AG10803 (cell line): ENCODE measurements at places on chromosomes 13 and 19.
A peak's percentile ranks its signal among the peaks of the same experiment; 100 is the strongest.

DNA sequence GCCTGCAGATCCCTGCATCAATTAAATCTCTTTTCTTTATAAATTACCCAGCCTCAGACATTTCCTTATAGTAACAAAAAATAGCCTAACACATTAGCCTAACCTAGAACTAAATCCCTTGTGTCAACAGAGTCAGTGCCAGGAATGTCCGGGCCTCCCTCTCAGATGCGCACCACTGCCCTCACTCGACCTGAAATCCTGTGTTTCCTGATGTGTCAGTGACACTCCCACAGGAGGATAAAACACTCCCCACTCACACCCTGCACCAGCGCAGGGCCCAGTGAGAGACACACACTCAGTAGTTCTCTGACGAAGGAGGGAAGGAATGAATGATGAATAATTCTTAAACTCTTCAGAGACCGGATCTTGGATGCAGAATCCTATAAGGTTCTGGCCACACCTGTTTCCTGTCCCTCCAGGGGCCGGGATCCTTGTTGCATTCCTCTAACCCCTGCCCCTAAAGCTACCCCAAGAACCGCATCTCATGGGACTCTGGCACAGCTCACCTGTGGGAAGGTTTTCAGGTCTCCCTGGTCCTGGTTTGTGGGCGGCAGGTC is 3.1 kb downstream of the CEACAM3 start:
- DNase-seq, result no peak

DNA sequence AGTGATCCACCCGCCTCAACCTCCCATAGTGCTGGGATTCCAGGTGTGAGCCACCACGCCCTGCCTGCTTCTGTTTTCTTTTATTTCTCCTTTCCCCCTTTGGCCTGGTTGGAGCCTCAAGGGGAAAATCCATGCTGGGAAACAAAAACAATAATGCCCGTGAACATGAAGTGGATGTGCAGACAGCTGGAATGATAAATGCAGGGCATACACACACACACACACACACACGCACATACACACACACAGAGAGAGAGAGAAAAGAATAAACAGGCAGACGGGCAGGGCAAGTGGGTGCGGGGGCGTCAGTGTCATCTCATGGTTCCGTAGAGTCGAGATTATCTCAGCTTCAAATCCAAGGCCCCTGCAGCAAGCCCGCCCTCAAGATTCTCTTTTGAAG is 4.4 kb upstream of the PLEKHF1 start:
- no peak for DNase-seq

GRCh38 chr19:7833225-7834099 is 3.4 kb downstream of the EVI5L start:
- DNase-seq, result peak; percentile 77

DNA sequence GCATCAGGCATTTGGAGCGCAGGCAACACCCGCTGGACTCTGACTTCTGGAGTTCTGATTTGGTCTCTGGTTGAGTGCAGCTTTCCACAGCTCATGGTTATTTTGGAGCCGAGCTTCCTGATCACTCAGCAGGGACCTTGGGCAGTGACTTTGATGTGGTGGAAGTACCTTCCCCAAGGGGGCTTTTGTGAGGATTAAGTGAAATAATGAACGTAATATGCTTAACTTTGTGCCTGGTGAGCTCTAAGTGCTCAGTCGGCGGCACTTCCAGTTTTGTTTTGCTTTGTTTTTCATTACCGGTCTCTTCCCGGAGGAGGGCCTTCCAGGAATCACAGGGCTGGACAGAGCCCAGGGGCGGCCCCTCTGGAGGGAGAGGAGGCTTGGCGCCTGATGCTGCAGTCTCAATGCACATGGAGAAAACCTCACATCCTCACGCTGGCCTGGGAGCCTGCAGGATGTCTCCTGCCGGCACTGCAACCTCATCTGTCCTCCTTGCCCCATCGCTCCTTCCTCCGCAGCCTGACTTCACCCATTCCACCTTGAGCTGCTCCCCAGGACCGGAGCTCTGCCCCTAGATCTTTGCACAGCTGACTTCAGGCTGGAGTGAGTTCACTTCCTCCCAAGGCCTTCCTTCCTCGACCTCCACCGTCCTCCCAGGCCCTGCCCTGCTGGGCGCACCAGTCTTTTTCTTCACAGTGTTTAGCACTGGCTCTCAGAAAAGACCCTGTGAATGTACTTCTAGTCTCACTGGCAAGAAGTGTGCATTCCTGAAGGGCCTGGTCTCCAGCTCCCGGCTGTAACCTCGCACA is 1.5 kb downstream of the PLEKHF1 start:
- peak; percentile 72 for DNase-seq

GRCh38 chr19:7698583-7698982 is 3.3 kb downstream of the FCER2 start:
- no peak for DNase-seq

DNA sequence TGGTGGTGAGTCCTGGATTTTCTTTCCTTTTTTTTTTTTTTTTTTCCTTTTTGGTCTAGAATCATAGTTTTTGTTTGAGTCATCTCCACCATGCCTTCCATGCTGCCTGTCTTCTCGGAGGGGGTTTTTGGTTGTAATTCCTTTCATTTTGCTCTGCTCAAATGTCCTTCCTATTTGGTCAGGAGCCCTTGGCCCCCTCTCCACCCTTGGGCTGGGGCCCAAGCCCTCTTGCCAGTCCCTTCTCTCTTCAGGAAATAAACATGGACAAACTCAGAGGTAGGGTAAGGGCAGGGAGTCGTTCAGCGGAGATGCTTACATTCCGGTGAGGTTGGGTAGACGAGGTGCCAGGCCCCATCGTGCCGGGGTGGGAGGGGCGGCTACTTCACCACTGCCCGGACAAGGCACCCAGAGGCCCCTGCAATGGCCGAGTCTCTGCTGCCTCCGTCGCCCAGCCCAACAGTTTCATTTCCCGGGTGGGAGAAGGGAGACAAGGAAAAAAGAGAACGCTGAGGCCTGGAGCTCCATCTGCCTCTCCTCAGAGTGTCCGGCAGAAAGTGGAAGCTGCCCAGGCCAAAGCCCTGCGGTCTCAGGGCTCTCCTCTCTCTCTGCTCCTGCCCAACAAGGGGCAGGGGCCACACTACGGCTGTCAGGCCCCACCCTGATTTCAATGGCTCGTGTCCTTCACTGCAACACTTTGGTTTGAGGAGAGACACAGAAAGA is 12.7 kb downstream of the ZNF574 start:
- DNase-seq, result peak; percentile 74

DNA sequence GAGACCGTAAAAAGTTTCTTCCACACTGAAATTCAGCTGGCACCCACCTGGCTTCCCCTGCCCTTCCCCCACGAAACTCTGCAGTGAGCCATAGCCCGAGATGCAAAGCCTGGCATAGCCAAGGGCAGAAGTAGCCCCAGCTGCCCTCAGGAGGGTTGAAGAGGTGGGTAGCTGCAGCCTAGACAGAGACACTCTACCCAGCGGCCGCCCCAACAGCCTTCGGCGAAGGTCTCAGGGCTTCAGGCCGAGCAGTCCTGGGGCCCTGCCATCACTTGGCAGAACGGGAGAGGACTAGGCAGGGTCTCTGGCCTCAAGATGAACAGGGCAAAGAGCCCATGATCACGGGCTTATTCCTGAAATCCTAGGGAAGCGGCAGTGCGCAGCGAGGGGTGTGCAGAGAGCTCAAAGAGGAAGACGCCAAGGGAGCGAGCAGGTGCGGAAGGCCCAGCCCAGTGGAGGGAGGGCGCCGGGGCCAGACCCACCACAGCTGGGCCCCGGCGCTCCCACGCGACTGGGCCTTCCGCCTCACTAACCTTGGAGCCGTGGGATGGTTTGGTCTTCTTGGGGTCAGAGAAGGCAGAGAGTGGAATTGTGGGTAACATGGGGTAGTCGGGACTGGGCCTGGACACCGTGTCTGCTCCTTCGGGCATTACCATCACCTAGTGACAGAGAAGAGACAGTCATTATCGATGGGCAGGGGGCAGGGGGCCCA is 53.2 kb downstream of the MLLT1 start:
- no peak for DNase-seq

DNA sequence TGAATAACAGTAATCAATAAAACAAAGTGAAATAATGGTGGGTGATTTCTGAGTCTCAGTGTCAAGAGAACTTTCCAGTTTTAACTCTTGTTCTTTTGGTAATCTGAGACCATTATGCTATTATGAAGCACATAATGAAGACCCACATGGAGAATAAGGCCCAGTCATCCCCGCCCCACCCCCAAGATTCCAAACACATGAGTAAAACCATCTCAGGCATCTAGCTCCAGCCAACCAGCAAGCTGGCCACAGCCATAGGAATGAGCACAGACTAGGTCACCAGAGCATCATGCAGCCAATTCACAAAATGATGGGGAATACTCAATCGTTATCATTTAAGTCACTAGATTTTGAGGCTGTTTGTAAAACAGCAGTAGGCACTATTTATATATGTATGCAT is 1769.0 kb upstream of the PCDH20 start:
- DNase-seq, result peak; percentile 63

GRCh38 chr13:99261059-99261458 is 2.9 kb upstream of the GPR18 start:
- DNase-seq, result no peak

DNA sequence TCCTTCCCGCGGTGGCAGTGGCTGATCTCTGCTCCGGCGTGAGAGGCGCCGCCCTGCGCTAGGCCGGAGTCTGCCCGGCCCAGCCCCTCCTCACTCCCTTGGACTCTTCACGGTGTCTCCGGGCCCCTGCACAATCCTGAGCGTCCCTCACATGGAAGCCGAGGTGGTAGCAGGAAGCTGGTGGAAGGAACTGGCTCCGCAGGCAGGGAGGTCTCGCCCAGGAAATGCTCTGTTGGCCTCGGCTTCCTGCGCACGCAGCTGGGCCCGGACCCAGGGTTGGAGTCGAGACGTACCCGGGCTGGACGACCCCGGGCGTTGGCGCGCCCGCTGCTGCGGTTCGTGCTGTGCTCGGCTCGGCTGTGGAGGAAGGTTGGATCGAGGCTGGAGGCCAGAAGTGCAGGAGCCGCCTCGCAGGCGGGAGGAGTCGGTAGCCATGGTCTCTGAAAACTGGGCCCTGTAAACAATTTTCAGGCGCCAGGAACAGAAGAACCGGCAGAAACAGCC is 46.3 kb downstream of the ZNF724 start:
- no peak for DNase-seq

GRCh38 chr13:92346046-92346445 is 880.6 kb upstream of the GPC6 start:
- DNase-seq, result no peak

DNA sequence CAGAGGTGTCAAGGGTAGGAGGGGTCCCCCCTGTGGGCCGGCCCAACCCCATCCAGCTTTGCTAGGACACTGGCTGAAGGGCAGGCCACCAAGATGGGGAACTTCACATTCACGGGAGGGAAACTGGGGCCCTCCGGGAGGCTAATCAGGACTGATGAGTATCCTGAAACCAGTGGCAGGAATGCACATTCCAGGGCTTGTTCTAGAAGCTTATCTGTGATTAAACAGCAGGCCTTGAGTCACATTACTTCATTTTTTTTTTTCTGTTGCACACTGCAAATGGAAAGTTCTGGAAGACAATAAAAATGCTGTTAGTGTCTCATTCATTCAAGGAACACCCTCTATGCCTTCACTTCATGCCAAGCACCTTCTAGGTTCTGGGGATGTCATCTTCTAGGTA is 15.5 kb upstream of the SIGLEC11 start:
- no peak for DNase-seq

DNA sequence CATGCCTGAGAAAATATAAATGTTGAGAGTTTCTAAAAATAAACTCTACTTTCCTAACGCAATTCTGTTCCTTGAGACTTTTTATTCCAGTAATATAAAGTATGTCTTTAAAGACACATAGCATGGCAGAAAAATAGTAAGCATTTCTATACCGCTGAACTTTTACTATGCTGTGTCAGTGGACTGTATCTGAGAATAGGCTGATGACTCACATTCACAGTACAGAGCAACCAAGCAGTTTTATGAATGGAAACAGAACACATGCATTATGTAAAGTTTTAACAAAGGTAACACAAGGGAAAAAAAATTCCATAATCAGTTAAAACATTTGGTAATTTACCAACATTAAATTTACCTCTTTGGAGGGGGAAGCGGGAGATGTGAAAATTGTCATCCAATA is 38.4 kb downstream of the ZDHHC20 start:
- DNase-seq, result peak; percentile 12

GRCh38 chr13:35179920-35180663 is 238.0 kb downstream of the NBEA start:
- no peak for DNase-seq

- DNase-seq, result no peak
These were observed 95.0 kb downstream of the KCTD12 start for GRCh38 chr13:76790980-76791819.

DNA sequence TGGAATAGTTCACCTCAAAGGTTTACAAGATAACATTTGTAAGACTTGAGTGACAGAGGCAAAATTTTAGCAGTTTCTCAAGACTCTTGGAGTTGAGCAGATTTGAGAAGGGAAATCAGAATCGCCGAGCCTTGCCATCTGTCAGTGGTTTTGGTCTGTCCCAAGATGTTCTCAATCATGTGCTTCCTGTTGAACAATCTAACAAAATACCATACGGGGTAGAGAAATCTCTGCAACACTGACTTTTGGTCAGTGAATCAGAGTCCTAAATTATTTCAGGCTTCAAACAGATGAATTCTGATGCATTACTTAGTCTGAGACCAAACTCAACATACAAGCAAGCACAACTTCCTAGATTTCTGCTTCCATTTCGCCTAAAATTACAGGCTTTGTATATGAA is 3.8 kb downstream of the KCTD12 start:
- peak; percentile 88 for DNase-seq

GRCh38 chr13:25702386-25702785 is 330.6 kb downstream of the ATP8A2 start:
- no peak for DNase-seq

DNA sequence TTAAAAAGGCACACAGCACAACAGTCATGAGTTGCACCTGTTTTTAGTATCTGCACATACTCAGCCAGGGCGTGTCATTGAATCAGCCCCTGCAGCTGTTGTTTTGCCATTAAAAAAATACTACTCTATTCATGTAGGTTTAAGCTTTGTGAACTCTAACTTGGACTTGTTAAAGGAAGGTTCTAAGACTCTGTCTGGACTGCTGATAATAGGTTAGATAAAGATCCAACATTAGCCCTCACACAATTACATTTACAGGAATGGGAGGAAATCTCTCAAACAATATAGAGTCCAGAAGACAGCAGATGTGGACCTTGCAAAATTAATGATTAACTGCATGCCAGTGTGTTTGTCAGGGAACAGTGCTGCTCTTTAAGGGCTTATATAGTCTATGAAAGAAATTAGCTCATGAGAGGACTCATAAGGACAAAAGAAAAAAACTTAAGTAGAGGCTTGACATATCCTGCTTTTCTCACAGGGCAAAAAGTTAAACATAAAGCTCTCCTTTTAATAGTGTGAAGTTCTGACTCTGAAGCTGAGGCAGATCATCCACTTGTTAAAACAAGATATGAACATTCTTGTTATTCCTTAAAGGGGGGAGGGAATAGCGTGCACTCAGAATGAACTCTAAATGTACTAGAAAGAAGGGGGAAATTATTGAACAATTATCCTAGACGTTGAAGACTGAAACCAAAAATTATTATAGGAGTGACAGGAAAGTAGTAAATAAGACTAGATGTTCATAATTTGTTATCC is 243.6 kb downstream of the NDFIP2 start:
- no peak for DNase-seq

GRCh38 chr19:46499692-46500091 is 4.0 kb upstream of the PNMA8B start:
- no peak for DNase-seq
